ENCODE measurements at places on chromosomes 5 and 9. TPM values are rescaled to one million over a fixed set of nuclear protein-coding genes. Genes with fewer than 3 reads are reported as not detected.

GRCh38 chr5:22319798-22320197, 533.3 kb downstream of the CDH12 start:
- no peak overlapping the region for H3K4me3 ChIP-seq
- H3K4me1 ChIP-seq, result no peaks in the 10 kb centered on the region
- H3K27ac ChIP-seq, result no peak overlapping the region
- no peaks in the 10 kb centered on the region for H3K27me3 ChIP-seq
- no peaks in the 10 kb centered on the region for H3K36me3 ChIP-seq
- DNase-seq, result no peak

DNA sequence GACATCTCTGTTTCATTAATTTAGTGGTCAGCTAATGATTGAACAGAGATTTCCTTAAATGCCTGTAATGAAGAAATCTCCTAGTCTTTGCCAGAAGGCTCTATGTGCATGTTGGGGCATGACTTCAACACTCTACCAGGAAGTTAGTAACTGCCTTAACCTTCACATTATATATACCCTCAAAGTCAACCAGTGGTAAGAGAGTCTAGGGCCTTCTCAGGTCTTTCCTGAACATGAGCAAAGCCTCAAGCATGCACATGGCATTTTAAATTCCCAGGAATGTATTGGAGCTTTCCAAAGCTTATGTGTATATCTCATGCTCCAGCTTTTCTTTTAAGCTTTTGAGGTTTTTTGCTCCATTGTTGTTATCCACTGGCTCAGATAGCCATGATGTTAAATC, 388.3 kb downstream of the ARRDC3 start:
- no peak for DNase-seq
- no peak overlapping the region for H3K27ac ChIP-seq
- H3K4me3 ChIP-seq, result no peak overlapping the region
- H3K36me3 ChIP-seq, result peaks cover 13% of the 10 kb centered on the region
- peaks cover 5% of the 10 kb centered on the region for H3K27me3 ChIP-seq
- H3K4me1 ChIP-seq, result no peaks in the 10 kb centered on the region

GRCh38 chr9:134809292-134809691, 71.3 kb upstream of the FCN2 start:
- no peak overlapping the region for H3K4me3 ChIP-seq
- no peak overlapping the region for H3K27ac ChIP-seq
- no peaks in the 10 kb centered on the region for H3K36me3 ChIP-seq
- DNase-seq, result no peak

ZFP37 gene
- 4.1 TPM for total RNA-seq

GPSM1 gene
- 10.0 TPM for total RNA-seq
